Effector memory CD8-positive, alpha-beta T cell (primary cell): ENCODE measurements at places on chromosomes 11 and 22.

DNA sequence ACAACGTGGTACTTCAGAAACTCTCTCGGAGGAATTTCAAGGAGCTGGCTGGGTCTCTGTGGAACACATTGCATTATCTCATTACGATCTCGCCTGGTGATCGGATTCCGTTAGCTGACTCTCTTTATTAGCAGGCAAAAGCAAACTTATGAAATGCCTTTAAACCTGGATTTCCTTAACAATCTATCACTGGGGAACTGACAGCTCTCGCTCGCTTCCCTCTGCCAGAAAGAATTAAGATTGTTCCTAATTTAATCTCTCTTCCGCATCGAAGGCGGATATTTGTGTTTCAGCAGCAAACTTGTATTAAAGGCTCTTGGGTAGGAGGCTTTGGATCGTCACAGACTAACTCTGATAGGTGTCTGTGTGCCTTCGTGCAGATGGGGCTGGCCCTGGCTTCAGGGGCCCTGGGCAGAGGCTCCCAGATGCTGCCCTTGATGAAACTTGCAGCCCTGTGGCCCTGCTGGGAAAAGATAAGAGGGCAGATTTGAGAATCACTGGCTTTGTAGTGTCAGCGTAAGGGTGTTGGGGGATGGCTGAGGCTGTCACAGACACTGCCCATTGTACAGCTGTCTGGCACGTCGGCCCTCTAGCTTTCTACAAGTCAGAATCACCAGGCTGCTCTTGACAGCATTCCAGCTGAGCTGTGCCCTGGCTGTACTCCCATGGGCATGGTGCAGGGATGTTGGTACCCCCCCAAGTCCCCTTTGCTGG lies 162.2 kb upstream of the NECTIN1 start:
- DNase-seq = no peak

GRCh38 chr22:46240907-46241306 lies 9.2 kb downstream of the CDPF1 start:
- no peak for DNase-seq

DNA sequence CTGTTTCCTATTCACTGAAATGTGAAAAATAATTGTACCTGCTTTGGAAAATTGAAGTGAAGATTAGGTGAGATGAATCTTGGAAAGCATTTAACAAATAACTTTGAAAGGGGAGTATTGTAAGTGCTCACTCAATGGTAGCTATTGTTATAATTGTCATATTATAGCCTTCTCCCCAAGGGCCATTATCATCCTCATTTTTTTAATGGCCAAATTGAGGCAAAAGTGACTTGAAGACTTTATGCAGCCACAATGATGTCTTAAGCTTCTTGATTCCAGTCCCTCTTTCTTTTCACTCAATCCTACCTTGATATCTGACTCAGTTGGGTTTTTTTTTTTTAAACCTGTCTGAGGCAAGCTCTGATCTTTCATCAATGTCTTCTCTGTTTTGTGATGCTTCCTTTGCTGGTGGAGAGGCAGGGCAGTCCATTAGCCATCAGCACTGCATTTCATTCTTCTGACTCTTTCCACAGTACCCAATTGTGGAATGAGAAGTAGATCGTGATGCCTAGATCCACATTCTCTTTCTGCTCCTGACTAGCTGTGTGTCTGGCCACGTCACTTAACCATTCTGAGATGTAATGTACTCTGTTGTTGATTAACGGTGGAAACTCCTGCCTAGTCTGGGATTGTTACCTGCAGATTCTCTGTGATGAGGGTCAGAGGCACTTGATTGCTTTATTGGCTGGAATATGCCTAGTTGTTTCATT lies 101.4 kb downstream of the DBX1 start:
- no peak for DNase-seq

DNA sequence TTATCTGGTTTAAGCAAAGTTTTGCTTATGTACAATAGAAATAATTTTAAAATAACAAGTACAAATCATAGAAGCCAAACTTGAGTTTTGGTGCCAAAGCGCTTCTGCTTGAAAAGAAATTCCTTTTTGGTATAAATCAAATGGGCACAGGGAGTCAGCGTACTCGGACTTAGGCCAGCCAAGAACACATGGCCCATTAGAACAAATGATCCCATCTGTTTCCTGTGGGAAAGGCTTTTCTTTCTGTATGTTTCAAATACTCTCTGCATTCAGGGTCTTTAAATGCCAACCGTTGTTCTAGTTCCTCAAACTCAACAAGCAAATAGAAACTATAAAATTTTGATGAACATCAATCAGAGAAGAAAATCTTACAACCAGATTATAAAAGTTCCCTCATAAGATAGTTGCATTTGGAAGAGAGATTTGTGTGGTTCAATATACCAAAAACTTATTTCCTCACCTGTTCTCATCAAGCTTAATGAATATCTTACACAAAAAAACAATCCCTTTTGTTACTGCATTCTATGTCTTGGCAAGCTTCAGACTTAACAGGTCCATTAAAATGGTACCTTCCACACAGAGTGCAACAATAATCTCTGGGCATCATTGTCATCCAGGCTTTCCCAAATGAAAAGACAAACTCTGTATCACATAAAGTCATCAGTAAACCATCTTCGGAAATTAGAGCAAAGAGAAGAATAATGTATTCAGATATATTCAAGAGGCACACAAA lies 739.8 kb upstream of the API5 start:
- no peak for DNase-seq

DNA sequence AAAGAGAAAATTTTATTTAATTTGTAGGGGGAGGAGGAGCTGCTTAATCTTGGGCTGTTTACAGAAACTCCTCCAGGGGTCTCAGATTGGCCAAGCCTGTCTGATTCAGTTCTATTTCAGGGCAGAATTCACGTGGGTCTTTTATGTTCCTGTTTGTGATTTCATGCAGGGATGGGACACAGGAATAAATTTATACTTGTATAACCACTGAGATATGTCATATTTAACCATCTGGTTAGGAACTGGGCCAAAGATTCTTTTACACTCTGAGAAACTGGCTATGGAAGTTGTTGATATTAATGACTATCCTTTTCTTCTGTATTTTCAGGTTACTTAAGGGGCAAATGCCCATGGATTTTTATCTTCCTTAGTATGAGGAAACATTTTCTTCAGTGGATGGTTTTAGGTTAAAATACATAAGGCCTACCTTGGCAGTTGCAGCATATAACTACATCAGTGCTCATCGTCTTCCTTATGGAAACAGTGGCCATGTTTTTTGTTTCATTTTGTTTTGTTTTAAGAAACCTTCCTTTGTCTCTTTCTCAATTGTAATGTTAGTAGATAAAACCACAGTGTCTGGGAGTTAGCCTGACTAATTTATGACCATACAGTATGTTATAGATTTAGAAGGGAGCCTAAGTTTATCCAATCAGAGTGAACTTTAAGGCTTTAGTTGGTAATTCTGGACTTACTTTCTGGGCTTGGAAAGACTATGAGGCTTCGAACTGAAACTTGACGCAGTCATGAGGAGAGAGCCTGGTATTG lies 132.4 kb upstream of the ANO3 start:
- DNase-seq = no peak

DNA sequence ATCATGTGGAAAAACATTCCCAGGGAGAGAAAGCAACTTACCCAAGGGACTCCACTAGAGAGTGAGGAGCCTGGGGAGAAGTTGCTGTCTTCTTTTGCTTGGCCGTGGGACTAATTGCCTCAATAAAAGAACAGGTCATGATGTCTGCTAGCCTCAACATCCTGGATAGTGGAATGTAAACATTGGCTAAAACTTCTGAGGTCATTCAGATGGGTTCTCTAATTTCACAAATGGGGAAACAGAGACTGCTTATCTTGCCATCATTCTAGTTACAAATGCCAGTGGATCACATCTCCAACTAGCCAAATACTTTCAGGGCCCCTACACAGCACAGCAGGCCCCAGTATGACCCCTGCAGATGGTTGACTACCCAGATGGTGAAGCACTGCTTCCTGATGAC lies 28.4 kb upstream of the PAMR1 start:
- no peak for DNase-seq

- DNase-seq = no peak
Observed at GRCh38 chr11:58980159-58980843, 41.0 kb downstream of the GLYATL1 start.

DNA sequence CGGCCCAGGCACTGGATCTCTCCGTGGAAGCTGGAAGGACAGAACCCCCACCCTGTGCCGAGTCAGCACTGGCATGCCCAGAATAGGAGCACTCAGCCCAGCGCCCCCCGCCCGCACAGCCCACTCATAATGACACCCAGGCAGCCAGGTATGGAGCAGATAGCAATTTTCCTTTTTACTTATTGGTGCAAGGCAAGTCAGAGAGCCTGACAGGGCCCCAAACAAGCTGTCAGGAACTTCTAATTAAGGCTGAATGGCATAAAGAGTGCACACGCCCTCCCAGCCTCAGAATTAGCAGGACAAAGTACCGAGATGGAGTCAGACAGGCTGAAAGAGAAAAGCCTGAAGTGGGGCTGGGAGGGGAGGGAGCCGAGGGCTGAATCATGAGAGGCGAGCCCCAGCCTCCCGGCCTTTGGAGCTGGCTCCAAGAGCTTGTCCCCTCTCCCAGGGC lies 76.9 kb downstream of the DSCAML1 start:
- no peak for DNase-seq

DNA sequence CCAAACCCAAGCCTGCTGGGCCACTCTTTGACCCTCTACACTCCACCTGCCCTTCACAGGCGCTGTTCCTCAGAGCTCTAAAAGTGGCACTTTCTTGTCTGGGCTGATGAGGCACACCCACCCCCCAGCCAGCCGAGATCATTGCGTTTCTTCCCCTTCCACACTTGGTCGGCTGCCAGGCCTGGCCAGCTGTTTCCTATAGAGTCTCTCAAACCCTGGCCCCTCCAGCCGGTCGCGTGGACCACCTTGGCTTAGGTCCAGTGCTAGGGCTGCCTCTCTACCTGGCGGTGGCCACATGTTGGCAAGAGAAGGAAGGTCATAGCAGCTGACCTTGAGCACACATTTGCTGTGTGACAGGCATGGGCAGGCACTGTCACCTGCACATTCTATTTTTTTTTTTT lies 60.6 kb downstream of the PPP6R2 start:
- DNase-seq = no peak

- DNase-seq = no peak
Observed at GRCh38 chr11:36724742-36725385, 126.8 kb upstream of the RAG2 start.

DNA sequence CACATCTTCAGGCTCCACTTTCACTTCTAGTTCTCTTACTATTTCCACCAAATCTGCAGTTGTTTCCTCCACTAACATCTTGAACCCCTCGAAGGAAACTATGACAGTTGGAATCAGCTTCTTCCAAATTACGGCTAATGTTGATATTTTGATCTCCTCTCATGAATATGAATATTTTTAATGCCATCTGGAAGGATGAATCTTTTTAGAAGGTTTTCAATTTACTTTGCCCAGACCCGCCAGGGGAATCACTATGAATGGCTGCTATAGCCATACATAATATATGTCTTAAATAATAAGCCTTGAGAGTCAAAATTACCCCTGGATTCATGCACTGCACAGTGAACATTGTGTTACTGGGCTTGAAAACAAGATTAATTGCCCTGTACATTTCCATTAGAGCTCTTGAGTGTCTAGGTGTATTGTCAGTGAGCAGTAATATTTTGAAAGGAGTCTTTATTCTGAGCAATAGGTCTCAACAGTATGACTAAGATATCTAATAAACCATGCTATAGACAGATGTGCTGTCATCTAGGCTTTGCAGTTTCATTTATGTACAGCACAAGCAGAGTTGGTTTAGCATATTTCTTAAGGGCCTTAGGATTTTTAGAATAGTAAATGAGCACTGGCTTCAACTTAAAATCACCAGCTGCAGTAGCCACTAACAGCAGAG lies 48.3 kb upstream of the LRRC55 start:
- no peak for DNase-seq

DNA sequence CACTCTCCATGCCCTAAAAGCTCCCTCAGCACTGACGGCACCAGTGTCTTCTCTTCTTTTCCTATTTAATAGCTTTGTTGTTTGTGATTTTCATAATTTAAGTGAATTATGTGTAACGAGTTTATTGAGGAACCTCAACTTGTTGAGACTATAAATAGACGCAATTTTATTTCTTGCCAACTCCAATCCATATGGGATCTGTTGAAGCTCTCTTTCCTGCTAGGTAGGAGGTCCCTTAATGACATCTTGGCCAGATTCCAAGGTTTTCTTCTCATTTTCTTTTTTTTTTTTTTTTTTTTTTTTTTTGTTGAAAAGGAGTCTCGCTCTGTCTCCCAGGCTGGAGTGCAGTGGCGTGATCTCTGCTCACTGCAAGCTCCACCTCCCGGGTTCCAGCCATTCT lies 14.2 kb downstream of the RTL6 start:
- no peak for DNase-seq

DNA sequence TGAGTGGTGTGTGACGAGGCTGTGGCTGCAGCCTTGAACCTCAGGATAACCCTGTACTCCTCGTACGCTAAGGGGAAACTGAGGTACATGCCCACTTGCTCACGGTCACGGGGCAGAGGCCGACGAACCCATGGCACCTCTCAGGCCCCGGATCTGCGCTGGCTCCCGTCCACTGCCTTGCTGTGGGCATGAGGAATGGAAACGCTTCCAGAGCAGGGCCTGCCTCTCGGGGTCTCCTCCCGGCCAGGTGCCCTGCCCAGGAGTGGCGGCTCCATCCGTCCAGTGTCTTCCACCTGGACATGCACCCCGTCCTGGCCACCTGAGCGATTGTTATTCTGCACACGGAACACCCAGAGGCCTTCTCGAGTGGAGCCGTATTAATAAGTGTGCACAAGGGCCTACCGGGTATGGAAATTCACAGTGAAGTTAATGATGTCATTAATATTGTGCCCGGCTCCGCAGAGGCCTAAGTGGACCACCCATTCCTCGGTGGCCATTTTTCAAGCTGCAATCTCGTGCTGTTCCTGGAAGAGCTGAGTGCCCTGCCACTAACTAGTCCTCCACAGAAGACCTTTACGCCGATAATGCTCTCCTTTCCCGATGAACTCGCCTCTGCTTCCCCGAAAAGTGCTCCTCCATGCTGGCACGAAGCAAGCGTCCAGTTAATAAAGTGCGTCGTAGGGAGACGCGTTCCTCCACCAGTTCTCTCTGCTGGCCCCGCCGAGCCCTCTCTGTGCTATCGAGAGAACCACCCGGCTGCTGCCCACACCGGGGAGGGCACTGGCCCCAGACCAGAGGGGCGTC lies 927.9 kb downstream of the BRD1 start:
- no peak for DNase-seq

DNA sequence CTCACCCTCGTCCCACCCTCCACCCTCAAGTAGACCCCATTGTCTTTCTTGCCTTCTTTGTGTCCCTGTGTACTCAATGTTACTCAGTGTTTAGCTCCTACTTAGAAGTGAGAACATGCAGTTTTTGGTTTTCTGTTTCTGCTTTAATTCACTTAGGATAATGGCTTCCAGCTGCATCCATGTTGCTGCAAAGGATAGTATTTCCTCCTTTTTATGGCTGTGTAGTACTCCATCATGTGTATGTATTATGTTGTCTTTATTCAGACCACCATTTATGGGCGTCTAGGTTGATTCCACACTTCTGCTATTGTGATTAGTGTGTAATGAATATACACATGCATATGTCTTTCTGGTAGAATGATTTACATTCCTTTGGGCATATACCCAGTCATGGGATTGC lies 73.6 kb downstream of the SIK2 start:
- DNase-seq = no peak

DNA sequence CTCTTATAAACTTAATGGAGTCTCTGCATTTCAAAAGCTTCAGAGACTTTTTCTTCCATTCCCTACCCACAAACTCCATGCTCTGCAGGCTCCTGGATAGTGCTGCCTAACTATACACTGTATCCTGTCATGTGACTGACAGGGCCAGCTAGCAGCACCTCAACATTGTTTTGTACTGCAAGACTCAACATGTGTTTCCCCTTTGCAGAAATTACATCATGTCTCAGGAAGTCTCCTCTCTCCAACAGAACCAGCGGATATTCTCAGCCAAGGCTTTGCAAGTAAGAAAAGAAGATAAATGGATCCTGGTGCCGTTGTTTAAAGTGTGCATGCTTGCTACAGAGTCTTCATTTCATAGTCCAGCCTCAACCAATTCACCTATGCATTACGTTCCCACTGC lies 164.0 kb upstream of the UBASH3B start:
- no peak for DNase-seq
